Activated CD4-positive, alpha-beta T cell treated with anti-CD3 and anti-CD28 coated beads for 24 hours (primary cell): ENCODE measurements at places on chromosomes 1 and 21.

- no peak for DNase-seq
Measured at GRCh38 chr1:227779021-227779441, 36.4 kb upstream of the PRSS38 start.

- DNase-seq: no peak
Measured at GRCh38 chr1:100443811-100444571, 91.7 kb downstream of the CDC14A start.

DNA sequence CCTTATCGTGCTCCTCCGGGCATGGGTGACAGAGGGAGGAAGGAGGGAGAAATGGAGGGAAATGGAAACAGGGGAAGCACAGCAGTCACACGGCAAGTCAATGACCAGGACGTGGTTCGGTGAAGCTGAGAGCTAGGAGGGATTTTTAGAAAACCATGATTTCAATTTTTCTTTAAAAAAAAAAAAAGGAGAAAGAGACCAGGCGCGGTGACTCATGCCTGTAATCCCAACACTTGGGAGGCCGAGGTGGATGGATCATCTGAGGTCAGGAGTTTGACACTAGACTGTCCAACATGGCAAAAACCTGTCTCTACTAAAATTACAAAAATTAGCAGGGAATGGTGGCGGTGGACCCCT lies 776 bp upstream of the TNFRSF9 start:
- no peak for DNase-seq

DNA sequence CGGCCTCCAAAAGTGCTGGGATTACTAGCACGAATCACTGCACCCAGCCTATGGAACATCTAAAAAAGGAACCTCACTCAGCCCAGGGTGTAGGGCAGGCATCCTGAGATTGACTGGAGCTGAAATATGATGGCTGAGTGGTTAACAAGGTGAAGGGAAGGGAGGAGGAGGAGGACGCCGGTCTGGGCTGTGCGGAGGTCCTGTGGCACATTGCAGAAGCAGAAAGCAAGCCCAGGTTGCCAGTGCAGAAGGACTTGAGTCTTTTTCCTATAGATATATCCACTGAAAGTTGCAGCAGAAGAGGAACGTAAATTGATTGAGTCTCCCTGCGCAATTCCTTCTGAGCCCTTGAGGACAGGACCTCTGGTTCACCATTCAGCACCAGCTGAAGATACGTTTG lies 1.5 kb upstream of the KIF17 start:
- no peak for DNase-seq

- DNase-seq: no peak
Measured at GRCh38 chr1:7842517-7842916, 10.3 kb downstream of the UTS2 start.

- no peak for DNase-seq
Measured at GRCh38 chr1:113325022-113325421, 65.3 kb upstream of the MAGI3 start.

GRCh38 chr1:145720556-145720877 lies 1.2 kb downstream of the CD160 start:
- DNase-seq: no peak

DNA sequence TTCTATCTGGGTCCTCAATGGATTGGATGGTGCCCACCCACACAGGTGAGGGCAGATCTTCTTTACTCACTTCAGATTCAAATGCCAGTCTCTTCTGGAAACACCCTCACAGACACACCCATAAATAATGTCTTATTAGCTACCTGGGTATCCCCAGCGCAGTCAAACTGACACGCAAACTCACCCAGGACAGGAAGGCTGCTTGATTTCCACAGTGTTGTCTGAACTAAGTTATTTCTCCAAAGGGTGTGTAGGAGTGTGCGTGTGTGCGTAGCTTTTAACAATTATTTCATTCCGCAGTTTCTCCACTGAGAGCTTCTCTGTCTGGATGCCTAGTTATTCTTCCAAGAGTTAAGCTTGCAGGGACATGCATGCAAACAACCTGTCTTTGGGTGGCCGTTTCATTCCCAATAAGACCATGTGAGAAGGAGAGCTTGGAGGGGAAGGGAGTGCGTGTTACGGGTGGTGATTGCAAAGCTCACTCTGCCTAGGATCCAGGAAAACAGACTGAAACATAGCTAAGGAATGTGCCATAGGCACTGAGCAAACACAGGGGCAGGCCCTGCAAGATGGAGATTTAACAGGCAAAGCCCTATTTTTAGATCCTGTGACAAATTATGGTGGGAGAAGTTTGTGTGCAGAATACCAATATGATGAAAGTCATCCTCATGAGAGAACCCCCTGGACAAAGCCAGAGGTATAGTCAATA lies 269.7 kb downstream of the DYRK1A start:
- DNase-seq: no peak

- no peak for DNase-seq
Measured at GRCh38 chr21:31658053-31658452, 1.4 kb upstream of the SOD1 start.

- no peak for DNase-seq
Measured at GRCh38 chr1:113983391-113983790, 4.1 kb downstream of the OLFML3 start.

DNA sequence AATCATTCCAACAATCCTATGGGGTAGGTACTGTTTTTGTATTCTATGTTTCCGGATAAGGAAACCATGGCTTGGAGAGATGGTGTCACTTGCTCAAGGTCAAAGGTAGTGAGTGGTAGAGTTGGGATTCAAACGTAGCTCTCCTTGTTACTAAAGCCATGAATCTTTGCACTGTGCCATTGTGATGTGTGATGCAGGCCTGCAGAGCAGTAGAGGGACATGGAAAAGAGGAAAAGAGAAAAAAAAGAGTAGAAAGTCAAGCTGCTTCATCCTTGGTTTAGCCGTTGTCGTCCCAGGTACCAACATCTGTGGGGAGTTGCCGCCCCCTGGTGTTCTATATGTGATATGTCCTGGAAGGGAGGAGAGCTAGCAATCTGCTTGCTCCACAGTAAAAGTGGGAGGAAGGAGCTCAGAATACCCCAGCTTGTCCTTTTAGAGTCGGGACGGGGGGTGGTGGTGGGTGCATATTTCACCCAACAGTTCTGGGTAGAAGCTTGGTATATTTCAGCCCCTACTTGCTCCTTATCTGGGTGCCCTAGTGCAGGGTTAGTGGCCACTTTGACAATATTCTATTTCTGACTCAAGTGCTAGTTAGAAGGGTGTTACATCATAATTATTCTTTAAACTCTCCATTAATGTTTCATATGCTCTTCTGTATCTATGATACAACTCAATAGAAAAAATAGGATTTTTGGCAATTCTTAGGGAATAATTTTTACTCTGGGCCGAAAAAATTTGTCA lies 98.4 kb downstream of the EBNA1BP2 start:
- peak; percentile 58 for DNase-seq

DNA sequence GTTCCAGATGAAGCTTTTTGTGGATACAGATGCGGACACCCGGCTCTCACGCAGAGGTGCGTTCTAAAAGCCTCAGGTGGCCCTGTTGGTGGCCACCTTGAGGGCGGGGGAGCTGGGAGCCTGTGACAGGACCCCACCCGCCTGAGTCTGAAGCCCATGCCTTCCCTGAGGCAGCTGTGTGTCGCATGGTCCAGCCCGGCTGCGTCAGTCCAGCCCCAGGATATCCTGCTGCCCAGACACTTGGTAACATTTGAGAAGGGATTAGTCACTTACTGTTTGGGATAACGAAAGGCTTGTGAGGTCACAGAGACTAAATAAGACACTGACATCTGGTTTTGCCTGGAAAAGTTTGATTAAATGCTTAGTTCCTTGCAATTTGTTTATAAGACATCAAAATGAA lies 68.9 kb downstream of the UCK2 start:
- DNase-seq: no peak

- DNase-seq: no peak
Measured at GRCh38 chr1:172139196-172139595, 281.3 kb upstream of the C1orf105 start.

- no peak for DNase-seq
Measured at GRCh38 chr1:228000836-228001563, 5.8 kb upstream of the WNT3A start.

GRCh38 chr1:177282976-177283375 lies 112.2 kb downstream of the BRINP2 start:
- DNase-seq: no peak

- no peak for DNase-seq
Measured at GRCh38 chr21:26140926-26141325, 29.6 kb downstream of the APP start.

DNA sequence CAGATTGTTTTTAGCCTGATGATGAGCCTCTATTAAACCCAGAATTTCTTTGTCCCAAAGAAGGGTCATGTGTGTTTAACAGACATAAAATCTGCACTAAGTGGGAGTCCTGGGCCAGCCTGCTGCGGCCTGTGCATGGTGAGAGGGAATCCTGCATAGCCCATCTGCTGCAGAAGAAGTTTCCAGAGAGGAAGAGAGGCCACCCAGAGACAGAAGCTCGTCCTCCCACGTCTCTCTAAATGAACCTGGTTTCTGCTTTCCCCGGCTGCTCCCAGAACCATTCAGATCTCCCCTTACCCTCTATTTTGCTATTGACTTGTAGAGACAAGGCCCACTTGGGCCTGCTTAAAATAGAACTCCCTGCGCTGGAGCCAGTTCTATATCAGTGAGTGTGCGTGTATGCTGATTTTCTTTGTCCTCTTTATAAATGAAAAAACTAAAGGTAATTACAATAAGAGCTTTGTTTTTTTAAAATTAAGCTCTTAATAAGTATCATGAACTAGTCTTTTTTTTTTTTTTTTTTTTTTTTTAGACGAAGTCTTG lies 142.8 kb upstream of the RAB4A start:
- DNase-seq: no peak

DNA sequence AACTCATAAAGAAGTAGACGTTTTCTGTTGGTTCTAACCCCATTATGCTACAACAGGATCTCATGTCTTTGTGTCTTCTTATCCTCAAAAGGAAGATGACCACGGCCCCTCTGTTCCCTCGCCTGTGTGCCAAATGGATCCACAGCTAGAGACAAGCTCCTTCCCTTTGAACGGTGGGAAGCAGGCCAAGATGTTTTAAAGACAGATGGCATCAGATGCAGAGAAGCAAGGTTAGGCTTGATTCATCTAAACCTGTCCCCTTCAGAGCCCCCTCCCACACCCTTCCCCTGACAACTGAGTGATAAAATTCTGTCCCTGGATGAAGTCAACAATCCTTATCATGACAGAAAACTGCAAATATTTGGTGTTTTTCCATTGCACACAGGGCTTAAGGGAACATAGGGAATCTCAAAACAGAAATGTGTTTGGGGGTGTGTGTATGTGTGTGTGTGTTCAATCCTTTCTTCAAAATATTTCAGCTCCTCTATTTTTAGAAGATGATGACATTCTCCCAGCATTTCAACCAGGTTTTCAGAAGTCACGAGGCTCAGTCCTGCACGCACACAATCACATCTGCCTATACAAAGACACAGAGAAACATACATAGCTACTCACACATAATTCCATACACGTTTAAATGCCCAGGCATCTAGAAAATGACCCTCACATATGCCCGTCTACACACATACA lies 27.8 kb upstream of the FMOD start:
- no peak for DNase-seq

DNA sequence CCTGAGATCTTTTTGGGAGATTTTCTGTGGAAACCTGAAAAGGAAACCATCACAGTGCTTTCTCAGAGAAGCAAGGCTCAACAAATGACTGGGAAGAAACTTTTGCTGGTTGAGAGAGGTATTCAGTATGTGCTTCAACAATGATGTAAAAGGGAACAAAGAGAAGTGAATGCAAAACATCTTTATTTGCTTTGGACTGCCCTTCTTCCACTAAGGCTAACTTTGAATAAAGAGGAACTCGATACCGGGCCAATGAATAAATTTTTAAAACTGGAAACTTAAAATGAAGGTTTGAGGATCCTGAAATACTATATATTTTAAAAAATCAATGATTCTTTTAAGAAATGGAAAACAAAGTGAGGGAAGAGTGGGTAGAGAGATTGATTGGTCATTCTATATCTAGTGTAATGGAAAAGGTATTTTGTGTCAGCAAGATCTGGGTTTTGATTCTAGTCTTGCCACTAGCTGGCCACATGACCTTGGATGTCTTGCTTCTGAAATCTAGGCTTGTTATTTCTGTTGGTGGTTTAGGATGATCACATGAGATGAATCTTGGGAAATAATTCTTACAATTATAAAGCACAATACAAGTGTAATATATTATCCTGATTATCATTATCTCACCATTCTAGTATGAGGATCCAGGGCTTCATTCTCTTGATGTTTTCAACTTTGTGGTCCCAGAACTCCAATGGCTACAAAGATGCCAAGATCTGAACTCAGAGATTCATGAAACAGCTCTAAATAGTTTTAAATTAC lies 34.6 kb upstream of the APOBEC4 start:
- no peak for DNase-seq

- no peak for DNase-seq
Measured at GRCh38 chr1:201145816-201146215, 8.5 kb downstream of the TMEM9 start.

GRCh38 chr1:11673089-11673769 lies 7.7 kb downstream of the MAD2L2 start:
- no peak for DNase-seq

GRCh38 chr1:154179946-154180687 lies 11.8 kb downstream of the TPM3 start:
- DNase-seq: no peak

DNA sequence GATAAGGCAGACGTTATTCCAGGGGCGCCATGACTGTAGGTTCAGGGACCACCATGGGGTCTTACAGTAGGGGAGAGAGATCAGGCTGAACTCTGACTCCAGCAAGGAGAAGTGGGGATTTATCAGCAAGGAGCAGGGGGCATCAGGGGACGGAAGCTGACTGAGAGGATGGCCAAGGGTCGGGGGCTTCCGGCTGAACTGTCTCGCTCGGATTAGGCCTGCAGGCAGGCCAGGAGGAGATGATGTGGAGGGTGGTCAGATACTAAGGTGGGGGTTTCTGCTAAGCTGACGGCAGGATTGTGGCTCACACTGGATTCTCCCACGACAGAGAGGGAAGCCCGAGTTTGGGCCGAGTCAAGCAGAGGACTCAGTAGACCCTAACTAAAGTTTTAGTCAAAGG lies 186.9 kb upstream of the VAMP3 start:
- DNase-seq: no peak

DNA sequence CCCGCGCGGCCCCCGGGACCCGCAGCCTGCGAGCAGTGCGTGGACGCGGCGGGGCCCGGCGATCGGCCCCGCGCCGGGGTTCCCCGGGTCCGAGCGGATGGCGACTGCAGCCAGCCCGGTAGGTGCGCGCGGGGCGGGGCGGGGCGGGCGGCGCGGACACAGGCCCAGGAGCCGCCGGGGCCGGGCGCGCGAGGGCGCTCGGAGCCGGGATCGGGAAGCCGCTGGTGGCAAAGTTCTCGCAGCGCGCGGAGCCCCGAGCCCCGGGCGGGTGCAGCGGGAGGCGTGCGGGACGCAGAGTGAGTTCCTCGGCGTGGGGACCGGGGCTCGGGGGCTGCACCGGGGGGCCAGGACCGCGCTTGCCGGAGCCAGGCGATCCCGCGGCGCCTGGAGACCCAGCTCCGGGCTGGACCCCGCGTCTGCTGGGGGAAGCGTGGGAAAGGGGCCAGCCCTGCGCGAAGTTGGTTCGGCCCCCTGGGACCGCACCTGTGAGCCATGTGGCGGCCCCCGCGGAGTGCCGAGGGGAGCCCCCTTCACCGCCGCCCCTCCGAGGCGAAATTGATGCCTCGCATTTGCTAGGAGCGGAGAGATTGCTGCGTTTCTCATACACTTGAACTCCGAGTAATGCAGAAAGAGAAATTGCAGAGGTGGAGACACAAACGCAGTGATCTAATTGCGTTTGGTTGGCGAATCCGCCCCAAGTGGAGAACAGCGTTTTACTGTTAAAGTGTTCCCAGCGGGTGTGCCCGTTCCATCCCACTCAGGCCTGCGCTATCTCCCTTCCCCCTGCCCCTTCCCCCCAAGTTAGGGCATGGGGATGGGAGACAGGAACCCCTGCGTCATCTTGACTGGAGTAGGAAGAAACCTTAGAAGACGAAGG lies 228.9 kb upstream of the TMEM51 start:
- DNase-seq: peak; percentile 2
